ENCODE measurements at places on chromosomes 4 and X.

- DNase-seq: peak; percentile 17
Measured at GRCh38 chr4:183426507-183426906, 17.9 kb upstream of the CDKN2AIP start.

GRCh38 chr4:118351851-118352827 is 664 bp downstream of the PRSS12 start:
- DNase-seq: peak; percentile 28

DNA sequence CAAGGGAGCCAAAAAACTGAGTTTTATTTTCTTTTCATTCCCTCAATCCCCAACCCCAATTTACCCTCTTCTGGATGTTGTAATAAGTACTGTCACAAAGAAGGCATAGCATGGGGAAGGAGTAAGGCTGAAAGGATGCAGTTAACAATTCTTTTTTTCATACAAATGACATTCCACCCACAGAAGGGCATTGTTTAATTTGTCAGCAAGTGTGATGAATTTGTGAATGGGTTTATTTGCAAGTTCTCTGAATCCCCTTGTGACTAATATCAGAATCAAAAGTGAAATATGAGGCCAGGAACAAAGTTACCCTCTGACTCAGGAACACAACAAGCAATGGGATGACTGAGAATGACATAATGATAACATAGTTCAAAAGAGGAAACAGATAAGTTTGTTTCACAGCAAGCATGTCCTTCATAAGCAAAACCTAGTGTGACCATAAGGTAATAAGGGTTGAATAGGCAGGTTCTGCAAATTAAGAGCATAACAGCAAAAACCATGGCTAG is 2.1 kb downstream of the GEMIN8 start:
- DNase-seq: no peak

DNA sequence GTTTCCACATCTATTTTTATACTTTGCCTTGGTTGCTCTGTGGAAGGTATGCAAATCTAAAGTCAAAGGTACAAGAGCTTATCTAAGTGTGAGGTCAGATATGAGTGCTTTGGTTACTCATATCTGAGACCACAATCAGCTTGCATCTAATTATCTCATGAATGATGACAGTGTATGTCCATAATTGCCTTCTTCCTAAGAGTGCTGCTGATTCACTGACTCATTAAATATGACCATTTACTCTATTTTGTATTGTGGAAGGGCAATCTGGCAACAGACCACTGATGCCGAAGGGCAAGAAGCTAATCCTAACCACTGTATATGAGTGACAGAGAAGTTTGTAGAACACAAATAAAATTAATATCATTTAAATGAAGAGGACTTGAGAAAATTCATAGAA is 1190.2 kb upstream of the AGA start:
- DNase-seq: no peak
